Epithelial cell of proximal tubule (primary cell): ENCODE measurements at places on chromosomes 12 and 14. TPM values are rescaled to one million over a fixed set of nuclear protein-coding genes. Genes with fewer than 3 reads are reported as not detected.

- DNase-seq: no peak
Observed at GRCh38 chr14:71113376-71113775, 206.1 kb downstream of the PCNX1 start.

DCN gene
- total RNA-seq: 1.6 and 12.5 TPM in 2 replicates

LTA4H gene
- total RNA-seq: 77.2 and 79.6 TPM in 2 replicates

DNA sequence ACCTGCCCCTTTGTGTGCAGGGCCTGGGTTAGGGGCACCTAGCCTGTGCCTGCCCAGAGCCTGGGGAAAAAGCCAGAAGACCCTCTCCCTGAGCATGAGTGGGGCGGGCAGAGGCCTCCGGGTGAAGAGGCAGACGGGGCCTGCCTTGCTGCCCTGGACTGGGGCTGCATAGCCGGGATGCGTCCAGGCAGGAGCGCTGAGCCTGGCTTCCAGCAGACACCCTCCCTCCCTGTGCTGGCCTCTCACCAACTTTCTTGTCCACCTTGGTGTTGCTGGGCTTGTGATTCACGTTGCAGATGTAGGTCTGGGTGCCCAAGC lies 216.1 kb downstream of the TMEM121 start:
- no peak for DNase-seq

KRT80 gene
- 18.0 and 32.1 TPM in 2 replicates for total RNA-seq

DNA sequence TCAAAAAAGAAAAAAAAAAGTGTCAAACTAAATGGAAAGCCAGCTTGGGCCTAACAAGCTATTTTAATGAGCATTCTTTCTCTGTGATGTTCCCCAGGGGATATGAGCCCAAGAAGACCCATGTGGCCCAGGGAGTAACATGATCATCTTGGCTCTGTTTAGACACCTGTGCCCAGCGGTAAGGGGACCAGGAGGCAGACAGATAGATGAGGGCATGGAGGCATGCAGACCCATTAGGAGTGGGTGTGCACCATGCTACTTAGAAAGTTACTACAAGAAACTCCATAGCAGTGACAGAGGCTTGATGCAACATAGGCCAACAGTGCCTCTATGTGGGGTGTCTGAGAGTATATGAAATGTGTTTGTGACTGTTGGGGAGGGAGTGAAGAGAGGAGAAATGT lies 3.1 kb upstream of the CREBL2 start:
- no peak for DNase-seq

DNA sequence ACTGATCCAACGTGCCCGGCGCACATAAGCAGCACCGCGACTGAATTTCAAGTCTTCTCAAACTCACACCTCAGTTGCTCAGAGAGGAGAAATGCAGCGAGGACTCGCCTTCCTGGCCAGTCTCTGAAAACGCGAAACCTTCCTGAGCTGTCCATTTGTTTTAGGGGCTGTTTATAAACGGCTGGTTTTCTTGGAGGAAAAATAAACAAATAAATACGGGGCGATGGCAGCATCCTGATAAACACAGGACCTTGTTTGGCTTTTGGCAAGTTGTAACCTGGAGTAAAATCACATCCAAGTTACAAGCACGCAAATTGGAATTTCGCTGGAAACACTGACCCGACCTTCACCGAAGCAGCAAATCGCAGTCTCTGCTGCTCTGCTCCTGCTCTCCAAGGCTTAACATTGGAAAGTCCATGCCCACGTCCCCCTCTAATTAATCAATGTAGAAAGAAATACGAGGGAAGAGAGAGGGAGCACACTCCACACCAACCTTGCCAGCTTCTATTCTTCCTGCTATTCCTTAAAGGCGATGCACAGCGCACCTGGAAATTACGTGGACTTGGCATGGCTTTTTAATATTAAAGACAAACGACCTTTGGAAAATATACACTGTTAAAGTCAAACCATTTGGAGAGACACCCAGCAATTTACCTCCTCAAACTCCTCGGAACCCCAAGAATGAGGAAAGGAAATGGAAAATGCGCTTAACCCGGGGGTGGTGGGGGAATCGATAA lies 248.8 kb downstream of the APAF1 start:
- DNase-seq: no peak

DNA sequence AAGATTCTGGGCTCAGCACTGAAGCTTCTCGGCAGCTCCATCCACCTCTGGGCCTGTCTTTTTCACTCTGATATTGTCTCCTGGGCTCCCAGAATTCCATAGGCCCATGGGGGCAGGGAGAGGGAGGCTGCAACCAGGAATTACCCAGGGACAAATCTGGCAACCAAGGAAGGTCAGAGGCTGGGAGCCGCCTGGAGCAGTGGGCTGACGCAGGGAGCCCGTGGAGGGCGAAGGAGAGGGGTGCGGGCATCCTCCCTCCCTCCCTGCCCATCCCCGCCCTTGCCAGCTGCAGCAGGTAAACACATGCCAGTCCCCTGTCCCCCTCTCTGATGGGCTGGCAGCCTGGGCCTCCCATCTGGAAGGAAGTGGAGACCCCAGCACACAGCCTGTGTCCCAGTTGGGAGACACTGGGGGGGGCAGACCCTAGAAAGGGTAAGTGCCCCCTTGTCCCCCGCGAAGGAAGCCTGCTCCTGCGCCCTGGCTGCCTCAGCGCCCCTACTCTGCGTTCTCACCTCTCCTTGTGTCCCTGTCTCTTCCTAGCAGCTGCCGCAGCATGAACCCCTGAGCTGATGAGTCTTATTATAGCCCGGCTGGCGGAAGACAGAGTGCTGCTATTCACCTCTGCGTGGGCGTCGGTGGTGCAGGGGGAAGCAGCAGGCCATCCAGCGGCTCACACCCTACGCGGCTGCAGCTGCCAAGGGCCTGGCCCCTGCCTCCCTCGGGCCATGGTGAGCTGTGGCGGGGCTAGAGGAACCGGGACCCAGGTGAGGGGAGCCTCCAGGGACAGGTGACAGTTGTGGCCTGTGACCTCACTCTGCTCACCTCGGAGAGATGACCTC lies 6.7 kb downstream of the LRTM2 start:
- DNase-seq: no peak

DNA sequence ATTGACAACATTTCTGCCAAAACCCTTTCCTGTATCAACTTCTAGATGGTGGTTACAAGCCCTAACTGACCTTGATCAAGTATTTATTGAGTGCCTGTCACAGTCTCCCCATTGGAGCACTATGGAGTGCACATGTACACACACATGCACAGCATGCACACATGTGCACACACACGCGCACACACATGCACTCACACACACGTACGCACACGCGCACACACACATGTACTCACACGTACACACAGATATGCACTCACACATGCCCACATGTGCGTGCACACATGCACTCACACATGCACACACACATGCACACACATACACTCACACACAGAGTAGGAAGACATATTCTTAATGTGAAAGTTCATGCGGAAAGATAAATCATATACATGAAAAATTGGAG lies 43.7 kb downstream of the MYRFL start:
- no peak for DNase-seq

GRCh38 chr14:31340297-31341063 lies 79.9 kb downstream of the HEATR5A start:
- DNase-seq: peak; percentile 42

GRCh38 chr12:9342614-9343353 lies 134.6 kb upstream of the PZP start:
- no peak for DNase-seq

ISM2 gene
- total RNA-seq: 0.75 TPM in 1 of 2 replicates, not detected in the other

GRCh38 chr14:64158608-64159007 lies 135.6 kb downstream of the ESR2 start:
- no peak for DNase-seq

DNA sequence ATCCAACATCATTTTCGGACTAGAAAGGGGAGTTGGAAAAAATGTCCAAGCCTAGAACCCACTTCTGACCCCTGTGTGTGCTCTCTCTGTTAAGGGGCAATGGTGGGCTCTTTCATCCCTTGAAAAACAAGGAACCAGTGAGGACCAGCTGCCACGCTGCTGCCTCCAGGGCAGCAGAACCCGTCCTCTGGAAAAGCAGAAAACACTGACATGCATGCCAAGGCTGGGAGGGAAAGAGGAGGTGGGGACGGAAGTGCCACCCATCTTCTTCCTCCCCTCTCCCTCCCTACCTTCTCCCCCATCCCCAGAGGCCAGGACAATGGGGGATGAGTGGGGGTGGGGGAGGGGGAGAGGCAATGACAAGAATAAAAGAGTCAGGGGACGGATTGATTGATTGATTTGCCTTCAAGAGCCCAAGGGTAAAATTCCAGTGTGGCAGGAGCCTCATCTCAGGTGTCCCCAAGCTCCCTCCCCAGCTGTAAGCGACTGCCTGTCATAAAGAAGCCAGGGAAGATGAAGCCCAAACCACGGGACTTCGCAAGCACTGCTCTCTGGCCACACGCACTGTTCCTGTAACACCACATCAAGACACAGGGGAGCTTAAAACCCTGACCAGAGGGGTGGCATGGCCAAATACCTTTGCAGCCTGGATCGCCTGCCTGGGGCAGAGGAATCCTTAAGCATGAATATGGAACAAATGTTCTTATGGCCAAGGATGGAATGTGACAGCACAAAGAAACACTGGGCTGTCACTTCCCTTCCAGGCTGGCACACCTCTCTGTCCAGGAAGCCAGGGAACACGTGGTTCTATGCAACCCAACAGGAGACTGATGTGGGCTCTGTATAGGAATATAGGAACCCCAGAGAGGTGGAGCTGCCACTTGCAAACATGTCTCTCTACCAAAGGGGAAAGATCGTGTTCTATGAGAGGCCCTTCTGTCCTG lies 38.9 kb upstream of the BDKRB2 start:
- DNase-seq: no peak

DNA sequence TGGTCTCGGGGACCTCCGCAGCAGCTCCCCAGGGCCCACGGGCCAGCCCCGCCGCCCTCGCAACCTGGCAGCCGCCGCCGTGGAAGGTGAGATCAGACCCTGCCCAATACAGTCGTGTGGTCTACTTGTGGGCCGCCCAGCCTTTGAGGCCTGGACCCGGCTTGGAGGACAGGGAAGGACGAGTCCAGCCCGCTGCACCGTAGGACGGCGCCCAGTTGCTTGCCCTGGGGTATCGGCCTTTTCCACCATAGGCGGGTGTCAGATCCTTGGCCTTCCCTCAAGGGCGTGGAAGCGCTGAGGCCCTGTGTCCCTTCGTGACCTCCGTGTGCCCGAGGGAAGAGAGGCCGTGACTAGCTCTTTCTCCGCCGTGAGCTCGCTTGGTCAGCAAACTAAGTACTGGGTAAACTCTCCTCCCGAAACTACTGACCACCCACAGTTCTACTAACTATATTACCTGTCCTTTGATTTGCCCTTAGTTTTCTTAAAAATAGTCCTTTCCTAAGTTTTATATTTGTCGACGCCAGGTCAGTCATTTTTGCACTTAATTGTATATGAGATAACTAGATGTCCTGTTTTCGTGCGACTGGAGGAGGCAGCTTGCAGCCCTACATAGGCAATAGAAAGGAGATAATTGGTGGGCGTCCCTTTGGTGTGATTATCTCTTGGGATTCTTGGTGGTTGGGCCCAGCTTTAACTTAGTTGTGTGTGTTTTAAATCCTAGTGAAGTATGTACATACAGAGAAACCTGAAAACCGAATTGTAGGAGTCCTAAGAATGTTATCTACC lies 757 bp downstream of the SLC25A3 start:
- no peak for DNase-seq

GRCh38 chr12:131027264-131027663 lies 73.6 kb downstream of the ADGRD1 start:
- no peak for DNase-seq

PSMA3 gene
- total RNA-seq: 255 TPM in 2 replicates
